ENCODE measurements at places on chromosomes 4 and X.

GRCh38 chrX:10381193-10381592 lies 224.4 kb downstream of the CLCN4 start:
- no peak for DNase-seq

DNA sequence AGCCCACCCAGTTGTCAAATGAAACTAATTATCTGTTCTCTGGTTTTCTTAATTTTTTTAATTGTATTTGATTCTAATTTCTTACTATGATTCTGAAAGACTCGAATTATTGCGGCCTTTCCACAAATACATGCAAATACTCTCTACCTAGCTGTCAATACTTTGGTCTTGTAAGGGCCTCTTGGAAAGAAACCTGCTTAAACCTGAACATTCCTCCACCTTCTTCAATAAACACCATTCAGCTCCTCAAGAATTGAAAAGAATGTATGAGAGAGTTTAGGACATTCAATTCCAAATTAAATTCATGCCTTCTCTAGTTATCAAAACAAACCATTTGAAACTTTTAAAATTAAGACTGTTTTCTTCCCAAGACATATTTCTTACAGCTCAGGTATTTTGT lies 385.9 kb upstream of the NOCT start:
- DNase-seq = no peak

GRCh38 chrX:122866532-122866931 lies 317.5 kb upstream of the GRIA3 start:
- no peak for DNase-seq

GRCh38 chr4:23814996-23815660 lies 74.7 kb downstream of the PPARGC1A start:
- no peak for DNase-seq

DNA sequence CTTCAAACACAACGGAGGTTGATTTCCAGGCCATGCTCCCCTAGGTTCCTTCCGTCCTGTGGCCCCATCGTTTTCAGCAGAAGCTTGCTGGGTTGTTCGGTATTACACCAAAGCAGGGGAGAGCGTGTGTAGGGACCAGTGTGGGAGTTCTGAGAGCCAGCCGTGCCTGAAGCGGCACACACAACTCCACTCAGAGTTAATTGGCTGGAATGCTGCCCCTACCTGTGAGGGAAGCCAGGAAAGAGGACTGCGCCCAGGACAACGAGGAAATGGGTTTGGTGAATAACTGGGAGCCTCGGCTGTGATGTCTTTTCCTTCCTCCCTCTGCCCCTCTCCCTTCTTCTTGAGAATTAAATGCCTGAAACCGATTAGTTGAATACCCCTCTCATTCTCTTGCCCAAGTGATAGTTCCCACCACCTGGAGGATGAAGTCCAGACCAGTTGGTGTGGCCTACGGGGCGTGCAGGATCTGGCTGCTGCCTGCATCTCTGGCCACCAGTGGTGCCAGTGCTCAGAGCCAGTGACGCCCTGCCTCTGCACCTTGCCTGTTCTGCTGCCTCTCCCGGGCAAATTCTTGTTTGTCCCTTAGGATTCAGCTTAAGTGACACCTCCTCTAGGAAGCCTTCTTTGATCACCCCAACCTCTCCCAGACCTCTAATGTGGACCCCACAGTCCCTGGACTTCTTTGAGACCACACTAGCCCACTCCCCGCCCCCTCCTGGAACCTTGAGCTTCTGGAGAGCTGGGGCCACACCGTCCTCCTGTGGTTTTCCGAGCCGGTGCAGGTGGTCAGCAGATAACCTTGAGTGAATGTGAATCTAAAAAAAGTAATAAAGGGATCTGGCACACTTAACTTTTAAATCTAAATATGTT lies 33.6 kb downstream of the TBC1D14 start:
- no peak for DNase-seq

DNA sequence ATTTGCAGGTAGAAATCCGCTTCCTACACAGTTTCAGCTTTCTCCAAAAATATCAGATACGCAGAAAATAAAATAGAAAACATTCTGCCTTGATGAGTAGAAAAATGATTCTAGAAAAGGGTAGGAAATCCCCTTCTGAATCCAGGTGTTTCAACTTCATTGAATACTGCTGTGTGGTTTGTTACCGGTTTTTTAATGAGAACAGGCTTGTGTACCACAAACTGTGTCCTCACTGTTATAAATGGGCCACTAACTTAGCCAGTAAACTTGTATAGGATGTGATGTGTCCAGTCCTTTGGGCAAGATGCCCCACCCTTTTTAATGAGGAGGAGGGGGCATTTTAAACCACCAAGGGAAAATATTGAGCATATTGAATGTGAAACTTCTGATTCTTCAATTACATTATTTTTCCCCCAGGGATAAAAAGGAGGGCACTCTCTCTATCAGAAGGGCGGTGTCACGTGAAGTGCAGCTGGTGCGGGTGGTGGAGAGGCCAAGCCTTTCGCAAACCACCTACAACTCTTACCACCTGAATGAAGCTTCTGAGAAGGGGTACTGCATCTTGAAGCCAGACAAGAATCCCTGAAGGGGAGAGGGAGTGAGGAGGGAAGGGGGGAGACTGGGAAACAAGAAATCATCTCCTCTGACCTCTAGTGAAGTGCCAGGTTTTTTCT lies 4.5 kb downstream of the CXXC4 start:
- DNase-seq = no peak

- DNase-seq = no peak
Measured at GRCh38 chr4:20319825-20320612, 68.3 kb downstream of the SLIT2 start.

GRCh38 chr4:15653864-15654592 lies 1.1 kb downstream of the FBXL5 start:
- no peak for DNase-seq

- DNase-seq = no peak
Measured at GRCh38 chr4:24322511-24322910, 261.8 kb downstream of the DHX15 start.

GRCh38 chrX:100717363-100717762 lies 14.6 kb downstream of the SYTL4 start:
- no peak for DNase-seq

- DNase-seq = no peak
Measured at GRCh38 chrX:42246814-42247213, 323.5 kb upstream of the CASK start.

DNA sequence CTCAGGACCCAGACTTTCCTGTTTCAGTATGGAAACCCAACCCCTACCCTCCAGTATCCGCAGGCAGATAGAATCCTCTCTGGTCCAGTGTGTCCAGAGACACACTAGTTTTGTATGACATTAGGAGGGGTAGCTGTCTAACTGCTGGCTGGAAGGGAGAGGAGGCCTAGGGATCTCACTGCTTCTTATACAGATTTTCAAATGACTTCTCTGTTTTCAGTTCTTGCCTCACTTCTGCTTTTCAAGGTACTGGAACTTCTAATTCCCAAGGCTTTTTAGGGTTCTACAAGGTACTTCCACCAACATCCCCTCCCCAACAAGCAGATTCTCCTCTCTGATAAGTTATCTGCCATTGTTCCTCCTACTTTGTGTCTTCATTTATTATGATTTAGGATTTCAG lies 6.1 kb downstream of the SGCB start:
- DNase-seq = no peak

GRCh38 chr4:96227515-96227914 lies 387.6 kb downstream of the PDHA2 start:
- DNase-seq = no peak

All from stimulated activated CD8-positive, alpha-beta memory T cell treated with anti-CD3 and anti-CD28 coated beads, Interleukin-7, amount 100 ng/mL, for 1 hour (primary cell).